ENCODE measurements at places on chromosomes 7 and 10.

DNA sequence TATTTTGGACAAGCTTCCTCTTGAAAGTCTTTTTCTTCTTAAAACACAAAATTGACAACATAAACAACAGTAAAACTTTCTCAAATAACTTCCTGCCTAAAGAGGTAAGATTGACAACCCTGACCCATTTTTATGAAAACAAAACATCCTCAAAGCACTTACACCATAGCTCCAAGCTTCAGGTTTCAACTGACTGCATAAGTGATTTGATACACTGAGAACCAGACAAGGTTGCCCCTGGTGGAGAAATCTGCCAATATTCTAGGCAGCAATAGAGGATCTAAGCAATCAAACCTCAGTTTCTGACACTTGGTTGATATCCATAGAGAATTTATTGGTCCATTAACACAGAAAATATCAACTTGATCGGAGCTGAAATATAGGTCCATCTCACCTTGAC lies 147.8 kb downstream of the ELAPOR2 start:
- no peaks in the 10 kb centered on the region for H3K36me3 ChIP-seq
- no peak overlapping the region for H3K27ac ChIP-seq
- no peak for DNase-seq

- H3K4me1 ChIP-seq: no peaks in the 10 kb centered on the region
- peaks cover 5% of the 10 kb centered on the region for H3K27me3 ChIP-seq
- H3K27ac ChIP-seq: no peak overlapping the region
- DNase-seq: no peak
Measured at GRCh38 chr7:130777426-130777825, 43.4 kb upstream of the KLF14 start.

- no peaks in the 10 kb centered on the region for H3K27me3 ChIP-seq
- H3K27ac ChIP-seq: no peak overlapping the region
- no peak for DNase-seq
- H3K4me1 ChIP-seq: no peaks in the 10 kb centered on the region
- no peaks in the 10 kb centered on the region for H3K36me3 ChIP-seq
Measured at GRCh38 chr10:117312430-117312829, 62.8 kb downstream of the PDZD8 start.

GRCh38 chr10:104315486-104315921 lies 22.8 kb downstream of the ITPRIP start:
- H3K27me3 ChIP-seq: no peaks in the 10 kb centered on the region
- no peak overlapping the region for H3K27ac ChIP-seq
- no peak overlapping the region for H3K4me3 ChIP-seq

GRCh38 chr10:131041441-131041840 lies 270.1 kb downstream of the TCERG1L start:
- peak; percentile 31 for DNase-seq
- H3K4me1 ChIP-seq: no peaks in the 10 kb centered on the region
- no peak overlapping the region for H3K4me3 ChIP-seq
- H3K36me3 ChIP-seq: no peaks in the 10 kb centered on the region

- DNase-seq: no peak
- H3K4me1 ChIP-seq: no peaks in the 10 kb centered on the region
- H3K27me3 ChIP-seq: no peaks in the 10 kb centered on the region
Measured at GRCh38 chr7:126411821-126412383, 840.8 kb downstream of the GRM8 start.

DNA sequence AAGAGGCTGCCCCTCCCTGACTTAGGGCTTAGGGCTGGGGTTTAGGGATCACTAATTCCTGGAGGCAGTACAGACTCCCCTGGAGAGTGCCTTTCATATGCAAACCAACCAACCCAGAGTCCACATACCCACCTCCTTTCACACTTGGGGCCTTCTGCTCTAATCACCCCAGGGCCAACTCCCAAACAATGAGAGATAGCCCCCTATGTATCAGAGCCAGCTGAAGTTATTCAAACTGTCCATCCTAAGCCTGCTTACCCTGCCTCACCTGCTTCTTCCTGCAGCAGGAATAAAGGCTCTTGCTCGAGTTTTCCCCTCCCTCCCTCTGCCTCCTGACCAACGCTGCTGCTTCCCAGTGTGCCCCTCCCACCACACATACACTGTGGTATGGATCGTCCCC lies 51.8 kb upstream of the SLC35G1 start:
- H3K27ac ChIP-seq: no peak overlapping the region
- H3K27me3 ChIP-seq: no peaks in the 10 kb centered on the region
- no peak for DNase-seq
- no peak overlapping the region for H3K4me3 ChIP-seq

DNA sequence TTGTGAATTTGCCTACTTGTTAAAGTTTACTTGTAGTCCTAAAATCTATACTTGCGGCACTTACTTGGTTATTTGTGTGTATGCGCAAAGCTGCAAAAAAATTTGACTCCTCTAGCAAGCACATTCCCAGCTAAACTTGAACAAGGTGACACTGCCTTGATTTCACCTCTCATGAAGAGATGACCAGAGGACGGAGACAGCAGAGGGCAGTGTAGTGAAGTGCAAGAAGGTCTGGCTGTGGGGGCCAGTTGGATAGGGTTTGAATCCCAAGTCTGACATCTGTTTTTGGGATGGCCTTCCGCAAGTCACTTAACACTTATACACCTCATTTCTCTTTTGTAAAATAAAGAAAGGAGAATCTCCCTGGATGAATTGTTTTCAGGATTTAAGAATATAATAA lies 15.7 kb downstream of the SLK start:
- H3K4me1 ChIP-seq: peaks cover 47% of the 10 kb centered on the region
- no peak overlapping the region for H3K27ac ChIP-seq
- no peaks in the 10 kb centered on the region for H3K36me3 ChIP-seq

- H3K4me1 ChIP-seq: peaks cover 25% of the 10 kb centered on the region
- H3K27ac ChIP-seq: no peak overlapping the region
- H3K27me3 ChIP-seq: no peaks in the 10 kb centered on the region
- DNase-seq: no peak
- H3K4me3 ChIP-seq: no peak overlapping the region
- peaks cover 16% of the 10 kb centered on the region for H3K36me3 ChIP-seq
Measured at GRCh38 chr10:114329634-114330365, 74.5 kb downstream of the AFAP1L2 start.

DNA sequence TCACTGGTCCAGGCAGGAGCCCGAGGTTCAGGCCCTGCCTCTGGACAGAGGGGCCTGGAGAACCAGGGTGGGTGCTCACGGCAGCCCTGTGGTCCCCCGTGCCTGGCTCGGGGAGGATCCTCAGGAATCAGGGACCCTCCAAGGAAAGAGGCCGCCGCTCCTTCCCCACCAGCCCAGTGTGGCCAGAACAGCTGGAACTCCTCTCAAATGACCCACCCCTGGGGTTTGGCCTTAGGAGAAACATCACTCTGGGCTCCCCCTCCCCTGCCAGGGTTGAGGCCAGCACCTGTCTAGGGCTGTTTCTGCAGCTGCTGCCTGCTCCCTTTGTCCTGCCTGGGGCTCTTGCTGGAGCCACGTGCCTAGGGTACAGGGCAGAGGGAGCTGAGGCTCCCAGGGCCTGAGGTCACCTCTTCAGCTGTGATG lies 161.0 kb downstream of the RNF216 start:
- no peaks in the 10 kb centered on the region for H3K27me3 ChIP-seq
- H3K27ac ChIP-seq: no peak overlapping the region
- no peak for DNase-seq
- H3K36me3 ChIP-seq: peaks cover 55% of the 10 kb centered on the region

DNA sequence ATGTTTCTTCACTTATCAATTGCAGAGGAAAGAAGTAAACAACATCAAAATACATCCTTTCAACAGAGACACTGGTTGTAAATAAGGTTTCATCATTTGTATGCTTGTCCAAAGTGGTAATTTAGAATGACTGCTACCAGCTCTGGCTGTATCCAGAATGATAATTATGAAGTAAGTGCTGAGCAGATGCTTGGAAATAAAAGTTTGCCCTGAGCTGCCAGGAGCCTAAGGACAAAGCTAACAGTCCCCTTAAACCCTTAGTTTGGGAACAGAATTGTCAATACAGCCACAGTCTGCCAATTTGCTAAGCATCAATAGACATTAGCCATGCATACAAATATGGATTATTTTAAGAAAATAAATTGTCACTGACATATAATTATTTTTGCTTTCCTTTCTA lies 147.0 kb upstream of the SLC13A1 start:
- no peaks in the 10 kb centered on the region for H3K4me1 ChIP-seq
- DNase-seq: no peak
- no peak overlapping the region for H3K27ac ChIP-seq
- H3K27me3 ChIP-seq: no peaks in the 10 kb centered on the region

DNA sequence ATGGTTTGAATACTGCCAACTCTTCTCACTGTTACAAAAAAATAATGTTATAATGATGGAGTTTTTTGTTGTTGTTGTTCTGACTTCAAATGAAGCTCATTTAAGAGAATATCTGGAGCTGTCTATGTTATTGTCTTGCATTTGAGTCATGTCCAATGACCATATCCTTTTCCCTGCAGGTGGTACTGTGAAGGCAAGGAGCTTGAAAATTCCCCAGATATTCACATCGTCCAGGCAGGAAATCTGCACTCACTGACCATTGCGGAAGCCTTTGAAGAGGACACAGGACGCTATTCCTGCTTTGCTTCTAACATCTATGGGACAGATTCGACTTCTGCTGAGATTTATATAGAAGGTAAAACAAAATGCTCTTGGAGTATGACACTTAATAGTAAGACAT lies 33.5 kb downstream of the MYPN start:
- no peak overlapping the region for H3K27ac ChIP-seq
- no peak for DNase-seq
- no peak overlapping the region for H3K4me3 ChIP-seq
- no peaks in the 10 kb centered on the region for H3K4me1 ChIP-seq

DNA sequence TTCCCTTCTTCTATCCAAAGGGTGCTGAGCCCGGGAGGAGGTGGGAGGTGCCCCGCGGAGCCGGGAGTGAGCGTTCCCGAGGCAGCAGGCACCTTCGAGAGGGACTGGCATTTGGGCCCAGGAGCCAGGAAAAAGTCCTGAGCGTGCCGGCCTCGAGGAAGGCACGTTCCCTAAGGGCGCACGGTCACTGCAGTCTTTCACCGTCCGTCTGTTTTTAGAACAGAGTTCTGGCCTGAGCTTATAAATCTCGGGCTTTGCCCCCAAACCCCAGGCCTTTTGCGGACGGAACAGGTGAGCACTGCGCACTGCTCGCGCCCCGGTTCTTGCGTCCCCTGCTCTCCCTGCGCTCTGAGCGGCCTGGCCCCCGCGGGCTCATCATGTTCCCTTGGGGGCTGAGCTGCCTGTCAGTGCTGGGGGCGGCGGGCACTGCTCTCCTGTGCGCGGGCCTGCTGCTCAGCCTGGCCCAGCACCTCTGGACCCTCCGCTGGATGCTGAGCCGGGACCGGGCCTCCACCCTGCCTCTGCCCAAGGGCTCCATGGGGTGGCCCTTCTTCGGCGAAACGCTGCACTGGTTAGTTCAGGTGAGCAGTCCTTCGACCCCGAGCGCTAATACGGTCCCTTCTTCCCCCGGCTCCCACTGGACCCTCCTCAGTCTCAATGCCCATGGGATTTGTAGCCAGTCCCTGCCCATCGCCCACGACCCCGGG lies 442 bp downstream of the CYP26C1 start:
- H3K27ac ChIP-seq: no peak overlapping the region
- peaks cover 5% of the 10 kb centered on the region for H3K36me3 ChIP-seq
- peaks cover 41% of the 10 kb centered on the region for H3K4me1 ChIP-seq
- DNase-seq: peak; percentile 61

- no peaks in the 10 kb centered on the region for H3K27me3 ChIP-seq
- H3K27ac ChIP-seq: peak overlapping the region; percentile 38
- no peaks in the 10 kb centered on the region for H3K36me3 ChIP-seq
- H3K4me3 ChIP-seq: no peak overlapping the region
- no peak for DNase-seq
- H3K4me1 ChIP-seq: peaks cover 4% of the 10 kb centered on the region
Measured at GRCh38 chr10:83724471-83725241, 414.7 kb upstream of the GHITM start.

- H3K27me3 ChIP-seq: no peaks in the 10 kb centered on the region
- H3K27ac ChIP-seq: no peak overlapping the region
- no peak for DNase-seq
- H3K36me3 ChIP-seq: no peaks in the 10 kb centered on the region
Measured at GRCh38 chr7:38296059-38296857, 22.8 kb upstream of the TARP start.

- no peak overlapping the region for H3K4me3 ChIP-seq
- no peak overlapping the region for H3K27ac ChIP-seq
- no peaks in the 10 kb centered on the region for H3K27me3 ChIP-seq
- DNase-seq: no peak
- H3K36me3 ChIP-seq: peaks cover 5% of the 10 kb centered on the region
Measured at GRCh38 chr7:42180806-42181205, 56.2 kb downstream of the GLI3 start.

DNA sequence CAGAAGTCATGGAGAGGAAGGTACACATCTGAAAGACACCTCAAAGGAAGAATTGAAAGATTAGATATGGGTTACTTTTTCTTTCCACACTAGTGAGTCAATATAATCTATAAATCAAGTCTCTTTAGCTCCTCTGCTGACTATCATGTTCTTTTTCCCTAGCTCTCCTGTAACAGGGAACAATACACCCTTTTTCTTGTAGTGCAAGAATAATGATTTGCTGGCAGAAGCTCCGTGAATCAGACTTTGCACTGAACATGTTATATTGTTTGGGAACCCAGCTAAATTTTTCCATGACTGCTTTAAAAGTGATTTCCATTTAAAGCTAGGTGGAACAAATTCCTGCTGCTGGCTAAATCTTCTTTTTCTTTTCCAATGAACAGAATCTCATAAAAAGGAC lies 756.6 kb upstream of the C7orf33 start:
- no peaks in the 10 kb centered on the region for H3K36me3 ChIP-seq
- no peak for DNase-seq
- H3K4me3 ChIP-seq: no peak overlapping the region
- H3K27me3 ChIP-seq: no peaks in the 10 kb centered on the region
- H3K27ac ChIP-seq: no peak overlapping the region
- H3K4me1 ChIP-seq: no peaks in the 10 kb centered on the region

- H3K4me3 ChIP-seq: no peak overlapping the region
- peak; percentile 70 for DNase-seq
- no peaks in the 10 kb centered on the region for H3K4me1 ChIP-seq
- H3K36me3 ChIP-seq: no peaks in the 10 kb centered on the region
- H3K27ac ChIP-seq: peak overlapping the region; percentile 33
- H3K27me3 ChIP-seq: no peaks in the 10 kb centered on the region
Measured at GRCh38 chr7:151923097-151923876, 33.0 kb upstream of the GALNTL5 start.

DNA sequence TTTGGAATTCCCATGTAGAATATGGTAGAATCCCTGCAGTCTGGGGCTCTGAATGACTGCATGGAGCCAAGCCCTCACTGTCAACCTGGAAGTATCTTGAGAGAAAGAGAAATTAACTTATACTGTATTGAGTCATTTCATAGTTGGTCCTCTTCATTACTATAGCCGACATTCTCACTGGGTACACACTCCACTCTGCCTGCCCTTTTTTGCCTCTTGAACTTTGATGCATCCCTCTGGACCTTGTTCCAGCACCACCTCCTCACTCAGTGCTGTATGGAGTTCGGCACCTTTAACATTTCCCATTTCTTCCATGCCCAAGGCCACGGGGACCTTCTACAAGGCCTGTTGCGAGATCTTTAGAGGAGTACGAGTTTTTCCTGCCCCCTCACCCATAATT lies 4.6 kb upstream of the ARHGAP22 start:
- no peak overlapping the region for H3K27ac ChIP-seq
- no peaks in the 10 kb centered on the region for H3K27me3 ChIP-seq
- no peaks in the 10 kb centered on the region for H3K4me1 ChIP-seq
- H3K36me3 ChIP-seq: no peaks in the 10 kb centered on the region
- no peak overlapping the region for H3K4me3 ChIP-seq
